ENCODE measurements at places on chromosomes 2 and 18.

DNA sequence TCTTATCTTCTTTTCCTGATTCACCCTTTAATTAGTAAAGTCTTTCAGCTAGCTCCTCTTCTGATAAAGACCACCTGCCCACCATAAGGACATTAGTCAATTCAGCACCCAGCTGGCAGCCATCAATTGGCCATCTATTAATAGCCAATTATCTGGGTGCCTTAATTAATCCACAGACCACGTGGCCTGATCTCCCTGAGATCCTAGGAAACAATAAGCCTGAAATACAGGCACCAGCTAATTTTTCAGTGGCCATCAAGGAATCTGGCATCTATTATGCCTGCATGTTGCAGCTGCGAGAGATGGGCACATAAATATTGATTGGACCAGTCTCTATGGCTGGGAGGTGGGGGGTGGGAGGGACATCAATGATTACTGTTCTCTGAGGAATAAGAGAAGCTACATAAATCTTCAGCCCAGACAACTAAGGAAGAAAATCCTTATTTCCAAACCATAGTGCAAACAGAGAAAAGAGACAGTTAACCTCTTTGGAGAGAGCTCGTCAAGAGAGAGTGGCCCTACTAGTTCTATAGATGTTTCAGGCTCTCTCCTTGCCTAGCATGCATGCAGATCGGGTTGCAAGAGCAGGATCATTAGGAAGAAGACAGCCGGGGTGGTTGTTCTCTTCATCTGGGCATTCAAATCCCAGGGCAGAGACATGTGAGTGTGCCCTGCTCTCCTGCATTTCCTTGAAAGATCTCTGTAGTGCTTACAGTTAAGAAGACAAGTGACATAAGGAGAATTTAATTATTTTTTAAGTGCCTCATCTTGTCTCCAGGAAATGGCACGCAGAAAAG, 8.7 kb downstream of the GALNT14 start:
- no peak for DNase-seq

GRCh38 chr2:8514796-8515758, 166.8 kb upstream of the ID2 start:
- peak; percentile 52 for DNase-seq

DNA sequence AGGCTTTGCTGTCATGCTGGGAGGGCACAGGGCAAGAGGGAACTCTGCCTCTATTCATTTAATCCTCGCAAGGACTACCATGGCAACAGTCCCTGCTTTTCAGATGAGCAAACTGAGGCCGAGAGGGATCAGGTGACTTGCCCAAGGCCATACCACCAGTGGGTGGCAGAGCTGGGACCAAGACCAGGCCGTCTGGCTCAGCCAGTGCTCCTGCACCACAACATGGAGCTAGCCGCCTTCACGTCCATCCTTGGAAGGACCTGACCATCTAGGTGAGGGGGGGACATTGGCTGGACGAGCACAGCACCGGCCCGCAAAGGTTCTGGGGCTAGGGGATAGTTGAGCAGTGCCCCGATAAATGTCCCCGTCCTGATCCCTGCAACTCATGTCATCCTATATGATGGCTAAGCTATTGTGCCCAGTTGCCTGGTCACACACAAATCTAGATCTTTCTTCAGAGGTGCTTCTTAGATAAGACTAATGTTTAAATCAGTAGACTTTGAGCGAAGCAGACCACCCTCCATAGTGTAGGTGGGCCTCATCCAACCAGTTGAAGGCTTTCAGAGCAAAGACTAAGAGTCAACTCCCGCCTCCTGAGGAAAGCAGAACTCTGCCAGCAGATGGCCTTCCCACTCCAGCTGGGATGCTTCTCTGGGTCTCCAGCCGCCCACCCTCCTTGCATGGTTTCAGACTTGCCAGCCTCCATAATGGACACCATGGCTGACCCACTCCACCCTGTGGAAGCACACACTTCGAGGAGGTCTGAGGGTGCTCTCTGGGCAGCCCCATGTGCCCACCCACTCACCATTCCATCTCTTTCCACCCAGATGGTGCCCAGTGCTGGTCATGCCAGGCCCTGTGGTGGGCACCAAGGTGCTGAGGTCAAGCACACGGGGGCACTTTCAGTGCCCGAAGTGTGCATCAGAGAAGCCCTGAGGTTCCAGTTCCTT, 214.8 kb upstream of the RAB6C start:
- DNase-seq, result no peak

GRCh38 chr2:49621016-49621415, 466.7 kb upstream of the FSHR start:
- no peak for DNase-seq

- no peak for DNase-seq
Measured at GRCh38 chr2:146931109-146931508, 913.7 kb upstream of the ACVR2A start.

DNA sequence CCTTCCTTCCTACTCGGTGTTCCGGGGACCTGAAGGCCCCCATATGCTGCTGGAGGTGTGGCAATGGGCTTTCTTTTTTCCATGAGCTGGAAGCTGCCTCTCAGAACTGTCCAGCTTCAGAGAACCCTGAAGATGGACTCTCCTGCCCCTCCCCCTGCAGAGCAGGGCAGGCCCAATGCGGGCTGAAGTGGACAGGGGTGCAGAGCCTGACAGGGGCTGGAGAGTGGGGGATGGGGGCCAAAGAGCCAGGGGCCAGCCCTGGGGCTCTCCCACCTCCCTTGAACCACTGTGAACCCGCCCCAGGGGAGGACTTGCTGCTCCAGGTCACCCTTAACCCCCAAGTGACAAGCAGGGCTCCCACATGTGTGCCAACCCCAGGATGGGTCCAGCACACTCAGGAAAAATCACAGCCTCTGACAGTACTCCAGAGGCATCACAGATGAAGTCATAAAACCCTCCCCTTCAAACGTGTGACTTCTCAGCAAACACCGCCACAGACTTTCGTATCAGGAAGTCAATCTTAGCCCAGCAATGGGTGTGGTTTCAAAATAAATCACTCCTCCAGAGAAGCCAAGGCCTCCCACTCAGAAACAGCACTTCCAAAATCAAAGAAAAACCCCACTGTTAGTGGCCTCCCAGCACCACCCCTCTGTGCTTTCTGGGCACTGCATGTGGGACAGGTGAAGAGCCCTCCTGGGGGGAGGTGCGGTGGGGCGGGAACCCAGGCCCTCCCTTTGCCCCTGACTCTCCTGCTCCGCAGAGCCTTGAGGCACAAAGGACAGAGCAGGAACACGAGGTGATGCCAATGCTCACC, 135.8 kb downstream of the HDAC4 start:
- peak; percentile 49 for DNase-seq

GRCh38 chr2:235523486-235524150, 29.8 kb downstream of the AGAP1 start:
- no peak for DNase-seq

- no peak for DNase-seq
Measured at GRCh38 chr18:28485210-28485801, 308.4 kb upstream of the CDH2 start.

All from stimulated activated CD4-positive, alpha-beta T cell treated with anti-CD3 and anti-CD28 coated beads, Interleukin-4, amount 100 ng/mL, for 1 hour (primary cell).